ENCODE measurements at places on chromosomes 16 and 17.

DNA sequence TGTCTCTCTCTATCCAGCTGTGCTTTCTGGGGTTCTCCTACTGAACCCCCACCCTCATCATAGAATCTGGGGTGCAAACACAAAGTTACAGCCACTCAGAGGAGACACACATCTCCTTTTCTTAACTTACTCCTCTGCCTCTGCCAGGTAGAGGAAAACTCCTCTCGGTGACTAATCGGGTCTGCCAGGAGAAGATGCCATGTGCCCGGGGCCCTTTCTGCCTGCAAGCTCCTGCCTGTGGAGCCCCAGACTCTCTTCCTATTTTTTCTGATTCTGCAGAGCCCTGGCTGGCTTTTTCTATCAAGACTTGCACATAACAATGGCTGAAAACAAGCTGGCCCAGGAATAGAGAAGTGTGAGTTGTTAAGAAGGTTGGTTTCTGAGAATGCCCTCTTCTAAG is 10.4 kb downstream of the SLC6A4 start:
- DNase-seq, result no peak

- no peak for DNase-seq
Measured at GRCh38 chr16:86777381-86777946, 199.1 kb downstream of the FOXL1 start.

- DNase-seq, result no peak
Measured at GRCh38 chr17:43211123-43211479, 574 bp upstream of the TMEM106A start.

DNA sequence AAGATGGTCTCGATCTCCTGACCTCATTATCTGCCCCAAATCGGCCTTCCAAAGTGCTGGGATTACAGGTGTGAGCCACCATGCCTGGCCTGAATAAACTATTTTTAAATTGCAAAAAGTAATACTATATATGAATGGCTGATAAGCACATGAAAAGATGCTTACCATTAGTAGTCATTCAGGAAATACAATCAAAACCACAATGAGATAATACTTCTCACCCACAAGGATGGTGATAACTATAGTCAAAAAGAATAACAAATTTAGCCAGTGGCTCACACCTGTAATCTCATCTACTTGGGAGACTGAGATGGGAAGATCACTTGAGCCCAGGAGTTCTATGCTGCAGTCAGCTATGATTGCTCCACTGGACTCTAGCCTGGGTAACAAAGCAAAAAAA is 2.4 kb upstream of the TACO1 start:
- DNase-seq, result no peak

- DNase-seq, result no peak
Measured at GRCh38 chr17:13153036-13153435, 135.2 kb upstream of the ELAC2 start.

DNA sequence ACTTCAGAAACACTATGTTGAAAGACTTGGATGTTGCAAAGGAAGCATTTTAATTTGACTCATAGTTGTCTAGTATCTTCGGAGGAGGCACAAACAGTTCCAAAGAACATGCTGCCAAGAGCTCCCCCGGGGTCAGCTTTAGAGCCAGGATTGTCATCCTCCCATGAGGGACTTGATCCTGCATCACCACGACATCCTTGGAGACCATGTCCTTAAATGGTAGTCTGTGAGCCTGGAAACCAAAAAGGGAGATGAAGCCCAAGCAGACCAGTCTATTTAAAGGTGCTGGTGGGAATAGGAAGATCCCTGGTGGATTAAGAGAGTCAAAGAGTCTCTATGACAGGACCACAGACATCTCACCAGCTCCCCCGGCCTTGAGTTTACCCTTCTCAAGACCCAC is 33.3 kb upstream of the DYNLRB2 start:
- DNase-seq, result no peak

DNA sequence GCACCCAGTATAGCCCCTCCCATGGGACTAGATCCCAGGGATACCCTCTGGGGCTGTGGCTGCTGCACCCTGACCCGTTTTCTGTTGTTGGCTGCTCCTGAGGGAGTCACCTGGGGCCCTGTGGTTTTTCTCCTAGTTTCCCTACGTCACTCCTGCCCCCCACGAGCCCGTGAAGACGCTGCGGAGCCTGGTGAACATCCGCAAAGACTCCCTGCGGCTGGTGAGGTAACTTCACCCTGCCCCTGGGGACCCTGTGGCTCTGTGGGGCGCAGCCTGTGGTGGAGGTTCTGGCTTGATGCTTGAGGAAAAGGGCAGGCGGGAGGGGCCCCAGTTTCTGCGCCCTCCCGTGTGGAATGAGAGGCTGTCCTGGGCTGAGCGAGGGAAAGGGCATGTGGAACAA is 27.2 kb downstream of the MGRN1 start:
- DNase-seq, result no peak

DNA sequence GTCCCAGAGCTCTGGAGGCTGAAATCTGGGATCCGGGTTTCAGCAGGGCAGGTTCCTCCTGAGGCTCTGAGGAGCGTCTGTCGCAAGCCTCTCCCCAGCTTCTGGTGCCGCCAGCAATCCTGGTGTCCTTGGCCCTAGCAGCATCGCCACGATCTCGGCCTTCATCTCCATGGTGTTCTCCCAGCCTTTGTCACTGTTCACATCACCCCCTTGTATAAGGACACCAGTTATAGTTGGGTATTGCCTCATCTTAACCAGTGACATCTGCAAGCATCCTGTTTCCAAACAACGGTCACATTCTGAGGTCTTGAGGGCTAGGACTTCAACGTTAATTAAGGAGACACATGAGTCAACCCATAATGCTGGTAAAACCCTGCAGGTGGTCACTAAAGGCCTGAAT is 2.8 kb upstream of the PPP1R27 start:
- DNase-seq, result no peak

- no peak for DNase-seq
Measured at GRCh38 chr17:27571563-27572352, 59.2 kb upstream of the LGALS9 start.

DNA sequence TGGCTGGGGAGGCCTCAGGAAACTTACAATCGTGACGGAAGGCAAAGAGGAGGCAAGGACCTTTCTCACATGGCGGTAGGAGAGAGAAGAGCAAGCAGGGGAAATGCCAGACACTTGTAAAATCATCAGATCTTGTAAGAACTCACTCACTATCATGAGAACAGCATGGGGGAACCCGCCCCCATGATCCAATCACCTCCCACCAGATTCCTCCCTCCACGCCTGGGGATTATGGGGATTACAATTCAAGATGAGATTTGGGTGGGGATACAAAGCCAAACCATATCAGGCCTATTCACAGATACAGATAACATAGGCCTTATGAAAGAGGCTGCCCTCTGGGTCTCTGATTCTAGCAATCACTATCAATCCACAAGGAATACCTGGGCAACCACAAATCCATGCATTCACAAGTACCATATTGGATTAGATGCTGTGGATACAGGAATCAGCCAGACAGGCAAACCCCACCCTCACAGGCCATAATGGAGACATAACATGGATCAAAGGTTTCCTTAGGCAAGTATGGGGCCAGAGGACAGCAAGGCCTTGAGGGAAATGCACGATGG is 284.9 kb downstream of the SOX9 start:
- no peak for DNase-seq
